ENCODE measurements at places on chromosomes 5 and 9. TPM values are rescaled to one million over a fixed set of nuclear protein-coding genes. Genes with fewer than 3 reads are reported as not detected.

- no peak for DNase-seq
Observed at GRCh38 chr9:751137-752051, 90.1 kb upstream of the DMRT1 start.

DNA sequence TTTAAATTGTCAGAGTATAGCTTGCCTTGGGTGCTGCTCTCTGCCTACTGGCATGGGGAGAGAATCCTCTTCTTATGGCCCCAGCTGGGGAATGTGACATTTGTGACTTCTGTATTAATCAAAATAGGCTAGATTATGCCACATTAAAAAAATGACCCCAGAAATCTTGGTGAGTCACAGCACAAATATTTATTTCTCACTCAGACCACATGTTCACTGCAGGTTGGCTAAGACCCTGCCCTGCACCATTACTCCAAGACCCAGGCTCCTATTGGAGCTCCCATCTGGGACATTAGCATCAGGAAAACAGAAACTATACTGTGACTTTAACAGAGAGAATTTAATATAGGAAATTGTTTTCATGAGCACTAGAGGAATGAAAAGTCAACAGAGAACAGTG, 16.6 kb upstream of the WHRN start:
- DNase-seq: no peak

Gene TMEM161B
- 19.0 TPM for polyA plus RNA-seq

- DNase-seq: no peak
Observed at GRCh38 chr9:13896922-13897835, 416.8 kb downstream of the NFIB start.

Gene CDH12
- 6.4 TPM for polyA plus RNA-seq

Gene THBS4
- 30.1 TPM for polyA plus RNA-seq

DNA sequence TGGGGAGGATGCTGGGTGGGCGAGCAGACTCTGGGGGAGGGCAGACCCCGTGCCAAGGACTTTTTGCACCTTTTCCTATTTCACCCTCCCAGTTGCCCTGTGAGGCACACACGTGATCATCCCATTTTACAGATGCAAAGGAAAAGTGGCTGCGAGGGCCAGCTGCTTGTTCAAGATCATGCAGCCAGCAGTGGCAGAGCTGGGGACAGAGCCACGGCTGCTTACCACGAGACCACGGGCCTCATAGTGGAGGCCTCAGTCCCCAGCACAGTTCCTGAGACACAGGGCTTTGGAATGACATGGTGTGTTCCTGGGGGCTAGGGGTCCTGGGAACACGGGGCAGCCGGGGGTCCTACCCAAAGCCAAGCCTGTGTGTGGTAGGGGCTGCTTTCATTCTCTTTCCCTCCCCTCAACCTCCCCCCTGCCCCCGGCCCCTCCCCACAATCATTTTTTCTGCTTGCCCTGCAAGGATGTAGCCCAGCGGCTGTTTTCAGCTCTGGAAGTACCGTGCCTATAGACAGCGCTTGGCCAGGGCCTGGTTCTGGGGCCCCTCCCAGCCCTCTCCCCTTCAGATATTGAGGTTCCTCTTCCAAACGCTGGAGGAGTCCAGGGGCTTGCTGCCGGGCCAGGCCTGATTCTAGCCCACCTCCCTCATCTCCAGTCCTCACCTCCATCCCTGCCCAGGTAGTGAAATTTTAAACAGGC, 58.5 kb upstream of the IER5L start:
- no peak for DNase-seq
